ENCODE measurements at places on chromosomes 3 and 15.

DNA sequence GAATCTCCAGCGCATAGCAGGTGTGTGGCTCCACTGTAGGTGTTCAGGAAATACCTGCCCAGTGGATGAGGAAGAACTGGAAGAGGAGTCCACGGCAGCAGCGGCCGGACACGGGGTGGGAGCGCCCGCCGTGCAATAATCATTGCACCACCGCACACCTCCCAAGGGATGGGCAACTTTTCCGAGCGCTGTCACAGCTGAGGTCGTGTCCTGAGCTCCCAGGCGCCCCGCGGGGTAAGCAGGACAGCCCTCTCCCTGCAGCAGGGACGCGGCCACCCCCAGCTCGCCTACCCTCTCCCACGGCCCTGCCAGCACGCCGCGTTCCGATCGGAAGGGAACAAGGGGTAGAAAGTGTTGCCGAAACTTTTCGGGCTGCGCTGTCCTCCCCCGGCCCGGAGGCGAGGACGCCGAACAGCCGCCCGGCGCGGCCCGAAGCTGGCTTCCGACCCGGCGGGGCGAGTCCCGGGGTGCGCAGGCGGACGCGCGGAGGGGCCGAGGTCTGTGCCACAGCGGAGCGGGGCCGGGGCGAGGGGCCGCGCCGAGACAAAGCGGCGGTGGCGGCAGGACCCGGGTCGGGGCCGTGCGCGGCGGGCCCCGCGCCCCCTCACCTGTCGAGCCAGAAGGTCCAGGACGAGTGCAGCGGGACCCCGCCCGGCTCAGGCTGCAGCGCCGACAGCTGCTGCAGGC, 475 bp downstream of the EIF4E3 start:
- peak overlapping the region; percentile 33 for H3K27ac ChIP-seq
- no peaks in the 10 kb centered on the region for H3K27me3 ChIP-seq
- peak overlapping the region; percentile 55 for H3K4me3 ChIP-seq

GRCh38 chr3:47520756-47521155, 7.2 kb upstream of the ELP6 start:
- no peaks in the 10 kb centered on the region for H3K36me3 ChIP-seq
- no peak overlapping the region for H3K4me3 ChIP-seq
- DNase-seq: no peak
- H3K4me1 ChIP-seq: peaks cover 5% of the 10 kb centered on the region
- no peaks in the 10 kb centered on the region for H3K27me3 ChIP-seq

DNA sequence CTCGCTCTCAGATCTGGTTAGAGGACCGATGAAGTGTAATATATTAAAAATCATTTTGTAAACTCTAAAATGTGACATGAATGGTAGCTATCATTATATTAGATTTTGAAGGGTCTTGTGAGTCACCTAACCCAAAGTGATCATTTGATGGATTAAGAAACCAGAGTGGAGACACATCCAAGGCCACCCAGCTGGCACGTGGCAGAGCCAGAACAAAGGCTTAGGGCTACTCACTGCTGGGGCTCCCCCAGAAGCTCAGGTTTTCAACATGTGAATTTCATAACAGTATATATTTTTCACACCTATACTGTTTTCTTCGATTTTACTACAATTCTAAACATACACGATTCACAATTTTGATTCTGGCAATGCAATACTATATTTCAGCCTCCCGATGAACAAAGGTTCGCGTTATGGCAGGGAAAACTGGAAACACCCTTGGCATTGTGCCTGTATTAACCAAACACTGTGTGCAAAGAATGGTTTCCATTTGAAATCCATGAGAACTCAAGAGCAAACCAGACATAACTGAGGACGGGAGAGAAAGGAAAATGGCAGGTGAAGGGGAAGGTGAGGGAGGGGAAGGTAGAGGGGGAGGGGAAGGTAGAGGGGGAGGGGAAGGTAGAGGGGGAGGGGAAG, 88.9 kb downstream of the ADAMTS17 start:
- H3K36me3 ChIP-seq: no peaks in the 10 kb centered on the region
- no peak overlapping the region for H3K27ac ChIP-seq
- no peaks in the 10 kb centered on the region for H3K4me1 ChIP-seq
- no peak overlapping the region for H3K4me3 ChIP-seq
- H3K27me3 ChIP-seq: no peaks in the 10 kb centered on the region

DNA sequence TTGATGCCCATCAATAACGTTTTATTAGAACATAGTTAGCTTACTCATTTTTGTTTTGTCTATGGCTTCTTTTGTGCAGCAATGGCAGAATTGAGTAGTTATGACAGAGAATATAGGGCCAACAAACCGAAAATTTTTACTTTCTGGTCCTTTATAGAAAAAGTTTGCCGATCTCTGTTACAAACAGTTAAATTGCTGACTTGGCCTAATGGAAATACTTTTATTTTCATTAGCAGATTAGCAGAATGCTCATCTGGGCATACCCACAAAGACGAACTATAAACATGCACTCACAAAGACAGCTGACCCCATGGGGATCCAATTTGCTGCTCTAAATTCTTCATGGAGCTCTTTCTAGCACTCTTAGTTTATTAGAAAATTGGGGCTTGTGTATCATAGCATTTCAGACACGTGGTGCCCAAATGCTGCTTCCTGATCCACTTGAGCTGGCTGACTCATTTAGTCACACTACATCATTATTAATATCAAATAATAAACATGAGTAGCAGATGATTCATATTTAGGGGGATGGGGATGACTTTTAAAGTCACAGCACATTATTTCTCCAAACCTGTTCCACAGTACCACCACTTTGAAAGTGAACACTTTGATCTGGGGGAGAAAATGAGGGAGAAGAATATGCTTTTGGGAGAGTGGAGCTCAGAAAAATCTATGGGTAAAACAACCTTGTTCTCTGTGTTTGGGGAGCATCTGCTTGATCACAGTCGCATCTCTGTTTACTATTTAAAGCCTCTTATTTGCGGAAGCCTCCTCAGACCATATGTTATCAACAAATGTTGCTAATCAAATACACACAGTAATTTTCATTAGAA, 228.1 kb upstream of the FEZF2 start:
- no peaks in the 10 kb centered on the region for H3K36me3 ChIP-seq
- no peaks in the 10 kb centered on the region for H3K27me3 ChIP-seq
- H3K4me3 ChIP-seq: no peak overlapping the region
- DNase-seq: no peak
- H3K27ac ChIP-seq: no peak overlapping the region
- no peaks in the 10 kb centered on the region for H3K4me1 ChIP-seq

DNA sequence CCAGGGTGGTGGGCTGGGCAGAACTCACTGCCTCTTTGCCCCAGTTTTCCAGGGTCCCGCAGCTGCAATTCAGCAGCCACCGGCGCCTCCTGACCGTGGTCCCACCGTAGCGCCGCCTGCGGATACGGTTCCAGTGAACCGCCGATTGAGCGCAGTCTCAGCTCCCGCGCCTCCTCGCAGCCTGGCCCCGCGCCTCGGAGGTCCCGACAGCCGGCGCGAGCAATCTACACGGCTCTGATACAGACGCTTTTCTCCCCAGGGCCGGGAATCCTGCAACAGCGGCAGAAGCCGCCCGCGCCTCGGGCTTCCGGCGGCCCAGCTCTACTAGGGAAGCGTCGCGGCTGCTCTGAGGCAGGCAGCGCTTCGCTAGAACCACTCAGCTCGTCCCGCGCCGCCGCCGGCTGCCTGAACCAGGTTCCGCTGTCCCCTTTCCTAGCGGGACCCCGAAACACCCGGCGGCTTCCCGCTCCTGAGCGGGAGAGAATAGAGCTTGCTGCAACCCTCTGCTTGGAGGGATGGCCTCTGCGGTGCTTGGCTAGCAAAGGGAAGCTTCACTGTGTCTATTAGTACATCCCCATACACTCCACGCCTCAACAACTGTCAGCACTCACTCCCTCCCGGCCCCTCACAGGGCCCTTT, 3.1 kb downstream of the FOXL2NB start:
- peaks cover 44% of the 10 kb centered on the region for H3K27me3 ChIP-seq
- H3K4me3 ChIP-seq: no peak overlapping the region
- H3K36me3 ChIP-seq: no peaks in the 10 kb centered on the region

GRCh38 chr3:52857864-52858263, 23.0 kb upstream of the MUSTN1 start:
- H3K4me1 ChIP-seq: no peaks in the 10 kb centered on the region
- H3K4me3 ChIP-seq: no peak overlapping the region
- no peaks in the 10 kb centered on the region for H3K27me3 ChIP-seq
- no peak overlapping the region for H3K27ac ChIP-seq

GRCh38 chr3:71454512-71455403, 128.8 kb downstream of the FOXP1 start:
- H3K4me1 ChIP-seq: peaks cover 97% of the 10 kb centered on the region
- no peaks in the 10 kb centered on the region for H3K36me3 ChIP-seq
- H3K27ac ChIP-seq: peak overlapping the region; percentile 14
- H3K27me3 ChIP-seq: no peaks in the 10 kb centered on the region
- DNase-seq: no peak
- peak overlapping the region; percentile 58 for H3K4me3 ChIP-seq

- DNase-seq: no peak
- H3K27ac ChIP-seq: no peak overlapping the region
- H3K4me1 ChIP-seq: no peaks in the 10 kb centered on the region
- no peaks in the 10 kb centered on the region for H3K36me3 ChIP-seq
- H3K4me3 ChIP-seq: no peak overlapping the region
Observed at GRCh38 chr3:4332111-4332510, 28.9 kb downstream of the SETMAR start.

DNA sequence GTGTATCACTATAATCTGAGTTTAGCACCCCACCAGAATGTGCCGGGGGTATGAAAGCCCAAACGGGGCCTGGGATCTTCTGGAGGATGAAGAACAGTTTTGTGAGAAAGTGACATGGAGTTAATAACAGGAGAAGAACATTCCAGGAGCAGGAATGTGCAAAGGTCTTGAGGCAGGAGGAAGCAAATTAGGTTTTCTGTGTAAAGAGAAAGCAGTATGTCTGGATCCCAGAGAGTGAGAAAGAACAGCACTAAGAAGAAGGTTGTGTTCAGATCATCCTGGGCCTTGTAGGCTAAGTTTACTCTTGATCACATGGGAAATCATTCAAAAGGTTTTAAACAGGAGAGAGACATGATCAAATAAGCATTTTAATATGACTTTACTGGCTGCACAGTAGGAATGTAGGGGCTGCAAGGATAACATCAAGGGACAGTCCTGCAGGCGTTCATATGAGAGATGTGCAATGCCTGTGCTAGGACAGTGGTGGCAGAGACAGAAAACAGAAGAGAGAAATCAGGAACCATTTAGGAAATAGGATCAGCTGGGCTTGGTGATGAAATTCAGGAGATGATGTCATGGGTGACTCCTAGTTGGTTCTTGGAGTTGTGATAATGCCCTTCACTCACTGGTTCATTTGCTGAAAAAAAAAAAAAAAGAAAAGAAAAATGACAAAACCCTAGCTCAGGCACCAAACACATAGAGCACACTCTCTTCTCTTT, 113.5 kb downstream of the TNIK start:
- no peak overlapping the region for H3K27ac ChIP-seq
- no peaks in the 10 kb centered on the region for H3K36me3 ChIP-seq
- no peak for DNase-seq
- H3K27me3 ChIP-seq: no peaks in the 10 kb centered on the region
- H3K4me1 ChIP-seq: peaks cover 20% of the 10 kb centered on the region
- H3K4me3 ChIP-seq: no peak overlapping the region

- H3K4me1 ChIP-seq: no peaks in the 10 kb centered on the region
- no peaks in the 10 kb centered on the region for H3K27me3 ChIP-seq
- DNase-seq: no peak
Observed at GRCh38 chr3:120796976-120797375, 54.4 kb downstream of the GTF2E1 start.

DNA sequence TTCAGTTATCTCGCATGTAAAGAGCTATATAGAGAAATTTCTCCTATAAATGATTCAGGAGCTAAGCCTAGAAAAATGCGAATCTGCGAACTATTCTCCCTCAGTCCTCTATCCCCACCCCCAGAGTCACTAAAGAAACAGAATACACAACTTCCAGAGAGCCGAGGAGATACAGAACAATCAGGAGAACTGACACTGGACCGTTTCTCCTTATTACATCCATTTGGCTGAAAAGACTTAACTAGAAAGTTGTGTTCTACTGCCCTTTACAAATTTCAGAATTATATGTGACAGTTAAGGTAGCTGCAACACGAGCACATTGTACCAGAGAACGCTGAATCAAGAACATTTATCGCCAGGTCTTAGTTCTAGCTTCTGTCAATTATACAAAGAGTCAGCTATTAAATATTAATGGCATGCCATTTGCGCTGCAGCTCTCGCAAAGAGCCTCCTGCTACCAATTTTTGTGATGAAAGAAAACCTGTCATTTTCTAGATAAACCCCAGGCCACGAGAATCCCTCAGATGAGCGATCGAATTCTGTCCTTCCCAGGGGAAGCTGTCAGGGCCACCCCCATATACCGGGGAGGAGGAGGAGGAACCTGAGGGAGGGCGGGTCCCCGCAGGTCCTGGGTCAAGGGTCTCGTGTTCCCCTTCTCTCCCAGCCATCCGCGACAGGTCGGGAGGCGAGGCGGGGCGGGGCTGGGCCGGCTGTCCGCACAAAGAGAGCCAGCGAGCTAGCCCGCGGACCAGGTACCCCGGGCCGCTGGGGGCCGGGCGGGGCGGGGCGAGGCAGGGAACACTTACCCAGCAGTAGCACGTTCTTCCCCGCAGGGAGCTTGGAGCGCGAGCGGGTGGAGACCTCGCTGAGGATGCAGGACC, 878 bp downstream of the DYNC1LI1 start:
- DNase-seq: peak; percentile 17
- H3K36me3 ChIP-seq: no peaks in the 10 kb centered on the region
- peak overlapping the region; percentile 90 for H3K27ac ChIP-seq
- no peaks in the 10 kb centered on the region for H3K27me3 ChIP-seq
- H3K4me3 ChIP-seq: peak overlapping the region; percentile 78
